ENCODE measurements at places on chromosomes 11 and 22. TPM values are rescaled to one million over a fixed set of nuclear protein-coding genes. Genes with fewer than 3 reads are reported as not detected.

The GRM5 gene
- 0.02 TPM for total RNA-seq

The PKNOX2 gene
- not detected for total RNA-seq

The NFAM1 gene
- 0.24 TPM for total RNA-seq

The TBX1 gene
- total RNA-seq, result not detected

The EXPH5 gene
- total RNA-seq, result 1.4 TPM

The ALKBH3 gene
- 35.8 TPM for total RNA-seq

The OR56A1 gene
- not detected for total RNA-seq

The STK33 gene
- 0.46 TPM for total RNA-seq

The MS4A12 gene
- total RNA-seq, result not detected
